Astrocyte (in vitro differentiated cells and primary cell): ENCODE measurements at places on chromosomes 13 and 19. TPM values are rescaled to one million over a fixed set of nuclear protein-coding genes. Genes with fewer than 3 reads are reported as not detected.

DNA sequence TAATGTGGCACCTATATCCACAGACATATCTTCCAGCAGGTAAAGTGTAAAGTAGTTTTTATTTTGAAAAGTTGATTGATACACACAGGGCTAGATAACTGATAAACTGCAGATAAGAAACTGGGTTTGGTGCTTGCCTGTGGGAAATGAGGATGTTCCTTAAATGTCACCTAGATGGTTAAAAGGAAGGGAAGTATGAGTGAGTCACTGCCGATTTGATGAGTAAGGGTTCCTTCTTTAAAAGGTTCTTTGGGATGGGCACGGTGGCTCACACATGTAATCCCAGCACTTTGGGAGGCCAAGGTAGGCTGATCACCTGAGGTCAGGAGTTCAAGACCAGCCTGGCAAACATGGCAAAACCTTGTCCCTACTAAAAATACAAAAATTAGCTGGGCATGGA, 73.8 kb upstream of the FRY start:
- no peak for DNase-seq

DNA sequence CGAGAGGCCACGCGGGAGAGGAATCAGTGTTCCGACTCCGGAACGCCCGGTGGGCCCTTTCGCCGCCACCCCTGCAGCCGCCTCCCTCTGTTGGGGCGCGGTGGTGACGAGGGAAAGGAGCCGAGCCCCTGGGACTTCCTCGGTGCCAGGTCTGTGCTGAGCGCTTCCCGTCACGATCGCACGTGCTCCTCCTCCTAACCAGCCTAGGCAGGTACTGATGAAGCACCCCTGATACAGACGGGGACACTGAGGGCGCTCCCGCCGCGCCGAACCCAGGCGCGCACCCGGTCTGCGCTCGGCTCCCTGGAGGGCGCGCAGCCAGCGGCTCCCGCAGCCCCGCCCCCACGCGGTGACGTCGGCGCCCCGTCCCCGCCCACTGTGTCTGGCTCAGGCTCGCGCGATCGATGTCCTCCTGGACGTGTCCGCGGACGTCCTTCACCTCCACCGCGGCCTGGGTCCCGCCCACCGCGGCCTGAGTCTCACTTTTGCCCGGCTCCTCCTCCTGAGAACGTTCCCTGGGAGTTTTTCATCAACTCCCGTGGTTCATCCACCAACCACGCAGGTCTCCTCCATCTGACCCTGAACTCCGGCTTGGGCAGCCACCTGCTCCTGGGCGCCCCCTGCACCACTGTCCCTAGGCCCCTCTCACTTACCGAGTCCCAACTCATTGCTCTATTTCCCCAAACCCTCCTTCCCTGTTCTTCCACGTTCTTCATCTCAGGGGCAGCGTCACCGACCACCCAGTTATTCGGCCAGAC, 2.6 kb upstream of the KLK15 start:
- peak; percentile 19 for DNase-seq

DNA sequence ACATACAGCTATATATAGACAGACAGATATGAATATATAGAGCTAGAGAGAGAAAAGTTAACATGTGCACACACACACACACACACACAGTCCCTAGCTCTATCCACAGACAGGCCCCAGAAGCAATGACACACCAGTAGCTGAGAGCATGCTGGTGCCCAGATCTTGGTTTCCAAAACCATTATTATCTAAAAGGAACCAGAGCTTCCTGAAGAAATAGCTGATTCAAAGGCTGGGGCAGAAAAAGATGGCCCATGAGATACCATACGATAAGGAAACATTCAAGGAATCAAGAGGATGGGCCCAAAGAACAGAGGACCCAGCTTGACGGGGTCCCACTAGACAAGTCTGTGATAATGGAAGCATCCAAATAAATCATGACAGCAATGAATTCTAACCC, 53.4 kb downstream of the ABCC4 start:
- DNase-seq, result no peak

- peak; percentile 97 for DNase-seq
These were observed 60.6 kb upstream of the SERP2 start for GRCh38 chr13:44312834-44313551.

DNA sequence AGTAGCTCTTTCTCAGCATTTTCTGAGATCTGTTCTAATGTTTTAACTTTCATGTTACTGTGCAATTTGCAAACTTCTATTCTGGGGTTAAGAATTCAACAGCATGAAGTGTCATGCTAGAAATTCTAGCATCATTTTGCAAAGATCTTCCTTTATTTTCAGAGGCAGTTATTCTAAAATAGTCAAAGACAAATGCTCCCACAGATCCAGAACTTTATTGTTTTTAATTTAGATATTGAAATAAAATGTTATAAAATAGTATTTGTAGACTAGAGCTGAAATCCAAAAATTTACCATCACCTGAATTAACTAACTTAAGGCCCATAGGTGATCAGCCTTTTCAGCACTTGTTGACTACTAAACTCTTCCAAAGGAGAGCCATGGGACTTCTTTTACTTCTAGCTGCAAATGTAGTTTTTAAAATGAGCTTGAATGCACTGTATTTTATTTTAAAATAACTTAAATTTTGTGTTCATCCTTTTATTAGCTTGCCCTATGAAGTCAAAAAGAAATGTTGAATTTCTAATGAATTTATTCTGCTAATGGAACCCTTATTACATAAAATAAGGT, 3.2 kb downstream of the MAB21L1 start:
- no peak for DNase-seq

- no peak for DNase-seq
These were observed 6.8 kb downstream of the GAMT start for GRCh38 chr19:1394252-1395193.

- peak; percentile 98 for DNase-seq
These were observed 2.5 kb downstream of the LDLR start for GRCh38 chr19:11091703-11092153.

DNA sequence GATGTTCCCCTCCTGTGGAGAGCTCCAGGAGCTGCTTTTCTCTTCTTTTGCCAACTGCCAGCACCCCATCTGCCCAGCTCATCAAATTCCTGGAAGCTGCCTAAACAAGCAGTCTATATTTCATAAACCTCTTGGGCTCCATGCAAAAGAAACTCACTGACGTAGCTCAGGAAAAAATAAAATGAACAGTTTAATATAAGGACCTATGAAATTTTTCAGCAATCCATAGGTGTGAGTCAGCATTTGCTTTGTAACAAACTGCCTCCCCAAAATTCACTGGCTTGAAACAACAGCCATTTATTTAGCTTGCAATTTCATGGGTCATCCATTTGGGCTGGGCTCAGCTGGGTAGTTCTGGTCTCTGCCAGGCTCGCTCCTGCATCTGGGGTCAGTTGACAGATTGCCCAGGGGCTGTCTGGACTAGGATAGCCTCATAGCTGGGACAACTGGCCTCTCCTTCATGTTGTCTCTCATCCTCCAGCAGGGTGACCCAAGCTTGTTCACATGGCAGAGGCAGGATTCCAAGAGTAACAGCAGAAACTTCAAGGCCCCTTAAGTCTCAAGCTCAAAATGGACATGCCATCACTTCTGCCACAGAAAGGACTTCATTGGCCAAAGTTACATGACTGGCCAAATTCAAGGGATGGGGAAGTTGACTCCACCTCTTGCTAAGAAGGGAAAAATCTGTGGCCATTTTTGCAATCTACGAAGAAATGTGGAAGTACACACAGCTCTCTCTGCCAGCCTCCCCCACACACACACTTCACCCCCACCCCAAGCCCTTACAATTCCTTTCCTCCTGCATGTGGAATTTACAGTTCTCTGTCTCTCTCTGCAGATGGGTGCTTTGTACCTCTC, 7.9 kb upstream of the PVR start:
- peak; percentile 50 for DNase-seq

GRCh38 chr19:18894254-18895037, 1.5 kb downstream of the CERS1 start:
- DNase-seq, result peak; percentile 30

GRCh38 chr13:113446488-113446854, 6.8 kb downstream of the ADPRHL1 start:
- DNase-seq, result no peak

DNA sequence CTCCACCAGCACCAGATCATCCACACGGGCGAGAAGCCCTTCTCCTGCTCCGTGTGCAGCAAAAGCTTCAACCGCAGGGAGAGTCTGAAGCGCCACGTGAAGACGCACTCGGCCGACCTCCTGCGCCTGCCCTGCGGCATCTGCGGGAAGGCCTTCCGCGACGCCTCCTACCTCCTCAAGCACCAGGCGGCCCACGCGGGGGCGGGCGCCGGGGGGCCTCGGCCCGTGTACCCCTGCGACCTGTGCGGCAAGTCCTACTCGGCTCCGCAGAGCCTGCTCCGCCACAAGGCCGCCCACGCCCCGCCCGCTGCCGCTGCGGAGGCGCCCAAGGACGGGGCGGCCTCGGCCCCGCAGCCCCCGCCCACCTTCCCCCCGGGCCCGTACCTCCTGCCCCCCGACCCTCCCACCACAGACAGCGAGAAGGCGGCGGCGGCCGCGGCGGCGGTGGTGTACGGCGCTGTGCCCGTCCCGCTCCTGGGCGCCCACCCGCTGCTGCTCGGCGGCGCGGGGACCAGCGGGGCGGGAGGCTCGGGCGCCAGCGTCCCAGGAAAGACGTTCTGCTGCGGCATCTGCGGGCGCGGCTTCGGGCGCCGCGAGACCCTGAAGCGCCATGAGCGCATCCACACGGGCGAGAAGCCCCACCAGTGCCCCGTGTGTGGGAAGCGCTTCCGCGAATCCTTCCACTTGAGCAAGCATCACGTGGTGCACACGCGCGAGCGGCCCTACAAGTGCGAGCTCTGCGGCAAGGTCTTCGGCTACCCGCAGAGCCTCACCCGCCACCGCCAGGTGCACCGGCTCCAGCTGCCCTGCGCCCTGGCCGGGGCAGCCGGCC, 9.4 kb downstream of the ZNF784 start:
- DNase-seq, result no peak

GRCh38 chr19:1105008-1105872, 1.4 kb downstream of the GPX4 start:
- peak; percentile 39 for DNase-seq

DNA sequence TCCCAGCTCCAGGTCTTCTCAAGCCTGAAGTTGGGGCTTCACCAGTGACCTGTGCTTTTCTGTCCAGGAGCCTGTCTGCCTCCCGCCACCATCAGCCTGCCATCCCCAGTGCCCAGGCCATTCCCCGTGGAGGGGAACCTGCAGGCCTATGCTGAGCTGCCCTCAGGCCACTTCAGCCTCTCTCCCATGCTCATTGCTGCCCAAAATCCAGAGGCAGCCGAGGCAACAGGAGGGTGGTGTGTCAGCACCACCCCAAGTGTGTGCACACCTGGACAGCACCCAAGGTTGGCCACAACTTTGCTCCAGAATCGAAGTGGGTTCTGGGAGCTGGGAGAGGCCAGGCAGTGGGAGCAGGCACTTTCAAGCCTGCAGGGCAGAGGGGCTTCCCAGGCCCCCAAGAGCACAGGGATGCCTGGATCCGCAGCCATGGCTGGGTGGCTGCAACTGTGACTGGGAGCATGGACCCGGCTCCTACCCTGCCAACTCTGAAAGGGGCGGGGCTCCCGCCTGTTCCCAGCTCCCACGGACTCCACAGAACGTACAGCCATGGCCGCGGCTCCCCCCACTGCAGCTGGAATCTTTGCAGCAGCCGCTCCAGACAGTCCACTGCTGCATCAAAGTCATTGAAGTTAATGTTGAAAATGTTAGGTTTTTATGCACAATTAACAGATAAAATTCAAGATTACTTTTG, 1747.0 kb downstream of the OLFM4 start:
- no peak for DNase-seq

DNA sequence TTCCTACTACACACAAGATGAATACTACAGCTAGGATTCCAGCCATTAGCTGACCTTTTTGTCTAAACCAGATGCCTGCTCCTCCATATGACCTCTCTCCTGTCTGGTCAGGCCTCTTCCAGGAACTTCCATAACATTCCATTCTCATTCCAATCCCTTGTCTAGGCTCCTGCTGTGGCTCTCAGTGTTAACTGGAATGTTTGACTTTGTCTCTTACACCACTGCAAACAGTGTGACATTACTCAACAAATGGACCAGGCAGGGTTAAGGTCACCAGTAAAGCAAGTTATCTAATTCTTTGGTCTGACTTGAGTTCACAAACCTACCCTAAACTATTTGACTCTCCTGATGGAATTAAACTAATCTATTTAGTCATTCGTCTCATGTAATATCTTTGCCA, 2.1 kb upstream of the GPC6 start:
- peak; percentile 93 for DNase-seq

DNA sequence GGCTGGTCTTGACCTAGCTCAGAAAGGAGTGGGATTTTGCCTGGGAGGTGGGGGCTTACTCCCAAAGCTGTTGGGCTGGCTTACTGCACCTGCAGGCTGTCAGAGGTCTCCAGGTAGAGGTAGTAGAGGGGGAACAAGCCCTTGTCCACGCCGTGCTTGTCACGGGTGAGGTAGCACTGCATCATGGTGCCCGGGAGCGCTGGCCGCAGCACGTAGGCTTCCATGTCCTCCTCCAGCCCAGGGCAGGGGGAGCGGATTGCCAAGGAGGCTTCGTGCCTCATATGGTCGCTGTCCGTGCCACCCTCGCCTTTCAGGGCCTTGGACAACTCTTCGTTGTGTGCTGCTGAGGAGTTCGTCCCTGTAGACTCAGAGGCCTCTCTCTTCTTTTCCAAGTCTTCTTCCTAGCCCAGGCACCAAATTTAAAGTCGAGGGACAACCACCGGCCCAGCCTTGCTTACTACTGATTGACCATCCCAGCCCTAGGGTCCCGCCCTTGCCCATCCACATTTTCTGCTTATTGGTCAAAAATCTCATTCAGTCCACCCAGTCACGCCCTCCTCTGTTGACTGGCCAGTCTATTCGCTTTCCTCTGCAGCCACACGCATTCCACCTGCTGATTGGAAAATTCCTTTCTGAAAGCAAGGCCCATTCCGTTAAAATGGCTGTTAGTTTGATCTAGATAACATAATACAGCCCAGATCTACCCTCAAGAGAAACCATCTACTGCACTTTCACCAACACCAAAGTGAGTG, 10.5 kb downstream of the TULP2 start:
- no peak for DNase-seq

GRCh38 chr19:58509731-58510083, 2.1 kb downstream of the SLC27A5 start:
- no peak for DNase-seq

- no peak for DNase-seq
These were observed 16.7 kb upstream of the PLPP2 start for GRCh38 chr19:307793-308420.

Gene SPACA6
- total RNA-seq, result 51.0 and 62.5 TPM in 2 replicates

Gene NTN5
- 0.11 and 0.41 TPM in 2 replicates for total RNA-seq

Gene PROZ
- total RNA-seq, result not detected in 2 replicates

Gene NFIC
- total RNA-seq, result 38.3 and 49.8 TPM in 2 replicates

Gene PSG11
- total RNA-seq, result 0.26 and 0.43 TPM in 2 replicates

Gene N4BP2L1
- total RNA-seq, result 1.9 and 2.2 TPM in 2 replicates
